ENCODE measurements at places on chromosomes 12 and 14.

DNA sequence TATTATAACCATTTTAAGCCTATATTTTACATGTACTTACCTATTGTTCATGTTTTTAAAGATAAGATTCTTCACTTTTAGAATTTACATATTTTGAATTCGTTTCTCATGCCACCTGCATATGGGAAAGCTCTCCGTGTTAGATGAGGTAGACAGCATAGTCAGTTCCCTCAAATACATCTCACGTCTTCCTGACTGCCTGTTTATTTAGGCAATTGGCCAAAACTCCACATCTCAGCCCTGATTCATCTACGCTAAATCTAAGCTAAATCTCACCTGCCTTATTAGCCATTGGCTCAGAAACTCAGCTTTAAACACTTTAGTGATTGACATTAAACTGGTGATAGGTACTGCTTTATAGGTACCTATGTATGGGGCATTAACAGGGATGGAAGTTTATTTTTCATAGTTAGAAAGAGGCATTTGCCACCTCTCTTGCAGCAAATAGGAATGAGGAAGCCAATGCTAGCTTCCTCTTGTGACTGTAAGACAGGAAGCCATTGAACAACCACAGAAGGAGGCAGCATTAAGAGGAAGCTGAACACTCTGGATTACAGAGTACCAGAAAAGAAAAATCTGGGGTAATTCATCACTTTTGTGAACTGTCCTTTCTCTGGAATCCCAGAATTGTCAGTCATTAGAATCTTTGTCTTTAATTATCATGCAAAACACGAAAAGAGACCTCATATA is 111.9 kb downstream of the LRFN5 start:
- no peak for DNase-seq

- DNase-seq: no peak
These were observed 156.8 kb upstream of the LRIG3 start for GRCh38 chr12:59077153-59077552.

DNA sequence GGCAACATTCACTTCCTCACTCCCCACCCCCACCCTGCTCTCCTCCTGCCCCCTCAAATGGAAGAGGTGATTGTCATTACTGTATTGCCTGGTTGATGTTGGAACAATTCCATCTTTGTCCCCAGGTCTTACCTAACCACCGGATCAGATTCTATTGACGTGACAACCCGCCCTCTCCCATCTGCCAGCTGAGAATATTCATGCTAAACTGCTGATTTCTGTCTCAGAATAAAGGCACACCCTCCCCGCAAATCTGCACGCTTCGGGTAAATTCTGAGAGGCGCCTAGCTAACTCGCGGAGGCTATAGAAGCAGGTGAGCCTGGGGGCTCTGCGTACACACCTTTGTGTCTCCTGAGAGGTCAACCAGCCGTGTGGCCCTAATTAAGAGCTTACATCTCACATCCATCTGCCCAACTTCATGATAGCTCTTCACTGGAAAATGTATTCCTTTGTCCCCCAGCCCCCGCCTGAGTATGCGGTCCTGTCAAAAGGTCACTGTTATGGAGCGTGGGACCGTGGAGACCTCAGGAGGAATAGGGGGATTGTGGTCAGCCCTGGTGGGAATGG is 1054.3 kb downstream of the VRK1 start:
- no peak for DNase-seq

- DNase-seq: no peak
These were observed 579.2 kb downstream of the BCL11B start for GRCh38 chr14:98692832-98693231.

GRCh38 chr14:43778937-43779639 is 728.0 kb downstream of the FSCB start:
- no peak for DNase-seq

DNA sequence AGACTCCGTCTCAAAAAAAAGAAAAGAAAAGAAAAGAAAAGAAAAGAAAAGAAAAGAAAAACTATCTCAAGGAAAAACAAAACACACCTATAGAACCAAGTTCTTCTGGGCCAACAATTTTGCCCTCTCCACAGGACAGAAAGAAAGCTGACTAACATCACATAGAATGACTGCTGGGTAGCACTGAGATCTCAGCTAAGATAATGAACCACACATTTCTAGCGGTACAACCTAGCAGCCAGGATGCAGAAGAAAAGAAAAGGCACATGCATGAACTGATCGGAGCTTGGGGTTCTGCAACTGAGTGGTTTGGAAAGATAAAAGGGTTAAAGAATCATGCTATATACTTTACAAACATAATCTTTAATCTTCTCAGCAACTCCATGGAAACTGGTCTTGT is 19.5 kb downstream of the TMED10 start:
- DNase-seq: no peak

DNA sequence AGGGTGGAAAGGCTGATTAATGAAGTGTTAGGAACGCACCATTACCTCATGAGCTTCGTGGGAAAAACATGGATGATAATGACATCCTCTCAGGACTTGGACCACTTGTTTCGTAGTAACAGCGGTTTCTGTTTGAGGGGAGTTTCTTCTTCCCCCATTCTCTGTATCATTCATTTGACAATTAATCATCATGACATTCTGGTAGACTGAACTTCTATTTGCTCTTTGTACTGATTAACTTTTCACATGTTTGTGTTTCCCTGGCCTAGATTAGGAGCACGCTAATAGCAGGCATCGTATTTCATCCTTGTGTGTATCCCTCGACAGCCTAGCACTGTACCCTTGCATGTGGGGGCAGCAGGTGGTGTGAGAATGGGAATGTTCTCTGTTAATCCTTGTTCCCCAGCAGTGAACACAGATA is 8.0 kb downstream of the LRRC74A start:
- no peak for DNase-seq

DNA sequence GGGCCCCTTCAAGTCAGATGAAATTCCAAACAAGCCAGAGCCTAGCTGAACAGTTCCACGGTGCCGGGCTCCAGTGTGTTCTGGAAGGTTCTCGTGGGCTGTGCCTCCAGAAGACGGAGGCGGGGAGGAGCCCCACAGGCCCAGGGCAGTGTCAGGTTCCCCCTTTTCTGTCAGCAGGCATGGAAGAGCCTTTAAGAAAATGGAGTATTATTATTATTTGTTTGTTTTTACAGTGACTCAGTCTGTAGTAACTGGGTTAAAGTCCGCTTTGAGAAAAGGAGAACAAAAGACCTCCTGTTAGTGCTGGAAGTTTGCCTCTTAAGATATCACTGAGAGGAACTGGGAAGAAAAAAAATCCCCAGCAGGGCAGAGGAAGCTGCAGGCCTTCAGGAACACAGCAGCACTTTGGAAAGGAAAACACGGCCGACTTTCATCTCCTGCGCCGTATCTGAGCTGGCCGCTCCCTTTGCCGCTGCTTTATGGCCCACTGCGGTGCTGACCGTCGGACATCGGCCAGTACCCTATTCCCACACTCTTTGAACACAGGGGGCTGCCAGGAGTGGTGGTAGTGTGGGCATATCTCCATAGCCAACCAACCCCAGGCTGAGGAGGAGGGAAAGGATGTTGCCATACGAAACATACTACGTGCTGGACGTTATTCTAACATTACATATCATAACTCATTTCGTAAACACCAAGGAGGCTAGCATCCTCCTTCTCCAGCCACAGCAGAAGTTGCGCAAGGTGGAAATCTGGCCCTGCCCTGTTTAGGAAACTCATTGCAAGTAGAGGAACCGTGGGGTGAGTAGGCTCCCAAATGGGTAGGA is 194.0 kb downstream of the ZFP36L1 start:
- DNase-seq: peak; percentile 70

DNA sequence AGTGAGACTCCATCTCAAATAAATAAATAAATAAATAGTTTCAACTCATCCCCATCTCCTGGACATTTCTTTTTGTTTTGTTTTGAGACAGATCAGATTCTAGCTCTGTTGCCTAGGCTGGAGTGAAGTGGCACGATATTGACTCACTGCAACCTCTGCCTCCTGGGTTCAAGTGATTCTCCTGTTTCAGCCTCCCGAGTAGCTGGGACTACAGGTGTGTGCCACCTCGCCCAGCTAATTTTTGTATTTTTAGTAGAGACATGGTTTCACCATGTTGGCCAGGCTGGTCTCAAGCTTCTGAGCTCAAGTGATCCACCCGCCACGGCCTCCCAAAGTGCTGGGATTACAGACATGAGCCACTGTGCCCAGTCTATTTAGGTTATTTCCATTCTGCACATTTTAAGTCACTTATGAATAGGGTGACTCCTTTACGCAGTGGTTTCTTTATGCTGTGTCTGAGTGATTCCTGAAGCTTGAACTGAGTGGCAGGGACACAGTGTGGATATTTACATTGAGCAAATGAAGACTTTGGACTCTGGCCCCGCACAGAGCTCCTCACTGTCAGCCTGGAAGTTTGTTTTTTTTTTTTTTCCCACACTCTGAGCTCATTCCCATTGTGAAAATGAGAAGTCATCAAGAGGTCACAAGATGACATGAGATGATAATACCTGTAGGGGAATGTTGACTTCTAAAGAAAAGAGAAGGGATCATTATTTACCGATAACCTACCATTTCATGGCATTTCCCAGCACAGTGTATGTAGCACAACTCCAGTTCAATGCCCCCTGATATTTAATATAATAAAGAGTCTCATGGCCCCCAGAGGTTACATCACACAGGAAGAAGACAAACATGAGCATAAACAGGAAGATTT is 72.6 kb downstream of the TBX3 start:
- DNase-seq: no peak

GRCh38 chr14:97271451-97271960 is 474.3 kb downstream of the VRK1 start:
- no peak for DNase-seq

GRCh38 chr12:113359133-113359938 is 949 bp downstream of the PLBD2 start:
- no peak for DNase-seq

DNA sequence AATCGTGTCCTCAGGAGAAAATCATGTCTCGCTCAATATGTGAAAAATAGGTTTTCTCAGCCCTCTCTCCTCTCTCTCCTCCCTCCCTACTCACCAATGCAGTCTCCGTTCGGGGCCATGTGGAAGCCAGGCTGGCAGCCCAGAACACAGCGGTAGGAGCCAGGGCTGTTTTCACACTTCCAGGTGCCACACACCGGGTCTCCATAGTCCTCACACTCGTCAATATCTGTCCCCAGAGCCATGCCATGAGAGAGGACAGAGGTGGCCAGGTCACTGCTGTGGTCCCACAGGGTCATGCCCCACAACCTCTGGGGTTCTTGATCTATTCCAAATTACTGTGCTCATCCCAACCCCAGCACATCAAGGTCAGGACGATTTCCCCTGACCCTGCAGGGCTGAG is 13.5 kb downstream of the ISCA2 start:
- DNase-seq: no peak

GRCh38 chr12:32091696-32092095 is 15.0 kb upstream of the BICD1 start:
- no peak for DNase-seq

All from CD4-positive, alpha-beta T cell treated with Interleukin-15 for 1 hour (primary cell).